ENCODE measurements at places on chromosomes 12 and 14.

DNA sequence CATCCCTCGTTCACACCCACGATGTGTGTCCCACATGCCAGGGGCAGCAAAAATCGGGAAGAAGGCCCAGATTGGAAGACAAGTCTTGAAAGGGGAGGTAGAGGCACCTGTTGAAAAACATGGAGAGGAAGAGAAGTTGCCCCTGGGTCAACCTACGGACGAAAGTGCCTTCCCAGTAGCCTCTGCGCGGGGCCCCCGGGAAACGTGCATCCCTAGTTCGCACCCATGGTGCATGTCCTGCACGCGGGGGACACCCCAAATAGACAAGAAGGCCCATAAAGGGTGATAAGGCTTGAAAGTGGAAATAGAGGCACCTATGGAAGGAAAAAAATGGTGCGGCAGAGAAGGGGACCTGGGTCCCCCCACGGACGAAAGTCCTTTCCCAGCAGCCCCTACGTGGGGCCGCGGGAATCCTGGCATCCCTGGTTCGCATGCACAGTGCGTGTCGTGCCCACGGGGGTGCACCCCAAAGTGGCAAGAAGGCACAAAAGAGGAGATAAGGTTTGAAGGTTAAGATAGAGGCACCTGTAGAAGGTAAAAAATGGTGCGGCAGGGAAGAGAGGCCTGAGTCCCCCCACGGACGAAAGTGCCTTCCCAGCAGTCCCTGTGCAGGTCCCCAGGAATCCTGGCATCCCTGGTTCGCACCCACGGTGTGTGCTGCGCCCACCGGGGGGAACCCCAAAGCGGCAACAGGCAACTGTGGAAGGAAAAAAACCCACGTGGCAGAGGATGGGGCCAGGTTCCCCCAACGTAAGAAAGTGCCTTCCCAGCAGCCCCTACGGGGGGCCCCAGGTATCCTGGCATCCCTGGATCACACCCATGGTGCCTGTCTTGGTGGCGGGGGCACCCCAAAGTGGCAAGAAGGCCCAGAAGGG lies 278.3 kb downstream of the ALG10 start:
- no peak for DNase-seq

- no peak for DNase-seq
These were observed 82.1 kb downstream of the SAMD4A start for GRCh38 chr14:54649056-54649455.

GRCh38 chr12:124440031-124440626 lies 127.3 kb downstream of the NCOR2 start:
- no peak for DNase-seq

- no peak for DNase-seq
These were observed 42.2 kb downstream of the PLEKHA5 start for GRCh38 chr12:19171731-19172130.
